Stimulated activated CD4-positive, alpha-beta T cell treated with anti-CD3 and anti-CD28 coated beads, Interleukin-1b, Interleukin-23, amount 100 ng/mL, for 1 hour (primary cell): ENCODE measurements at places on chromosomes 4 and X.

DNA sequence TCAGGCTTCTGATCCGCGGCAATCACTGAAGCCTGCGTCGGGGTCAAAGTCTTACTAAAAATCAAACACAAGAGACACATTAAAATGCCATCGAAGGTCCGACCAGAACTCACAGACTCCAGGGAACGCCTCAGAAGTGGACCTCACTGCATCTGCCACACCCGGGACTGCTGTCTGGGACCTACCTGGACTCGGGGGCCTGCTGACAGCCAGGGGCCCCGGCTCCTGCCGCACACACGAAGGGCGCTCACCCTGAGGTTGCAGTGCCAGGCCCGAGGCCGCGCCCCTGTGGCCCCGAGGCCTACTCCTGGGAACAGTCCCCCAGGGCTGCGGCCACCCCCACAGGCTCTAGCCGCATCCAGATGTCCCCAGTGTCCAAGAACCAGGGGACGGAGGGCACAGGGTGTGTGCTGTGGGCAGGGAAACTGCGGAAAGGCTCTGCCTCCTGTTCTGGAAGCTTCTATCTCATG is 7.4 kb downstream of the CTBP1 start:
- no peak for DNase-seq

DNA sequence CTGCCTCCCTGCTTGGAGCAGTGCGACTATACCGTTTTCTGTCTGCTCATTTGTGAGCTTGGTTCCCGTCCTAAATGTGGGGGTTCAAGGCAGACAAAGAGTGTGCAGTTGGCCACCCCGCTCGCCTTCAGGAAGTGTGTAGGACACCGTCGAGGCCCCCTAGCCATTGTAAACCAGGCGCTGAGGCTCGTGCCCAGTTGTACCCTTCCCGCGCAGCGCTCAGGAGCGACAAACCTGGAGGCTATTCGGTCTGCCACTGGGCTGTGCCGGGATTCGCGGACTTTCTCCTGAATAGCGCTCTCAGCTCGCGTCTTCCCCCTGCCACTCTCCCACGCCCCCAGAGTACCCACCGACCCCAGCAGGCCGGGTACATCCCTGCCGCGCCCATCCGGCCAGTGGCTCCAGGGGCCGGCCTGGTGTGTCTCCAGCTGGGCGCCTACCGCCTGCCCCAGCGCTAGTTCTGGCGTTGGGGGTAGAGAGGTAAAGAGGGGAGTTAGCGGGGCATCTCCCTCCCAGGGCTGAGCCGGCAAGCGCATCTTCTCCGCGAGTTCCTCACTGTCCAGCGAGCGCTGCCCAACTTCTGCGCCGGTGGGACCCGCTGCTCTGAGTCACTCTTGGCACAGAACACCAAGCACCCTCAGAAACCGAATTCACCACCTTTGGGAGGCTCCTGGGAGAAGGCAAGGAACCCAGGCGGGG is 880 bp upstream of the LONRF3 start:
- DNase-seq = no peak

GRCh38 chr4:52833941-52834525 is 28.1 kb upstream of the RASL11B start:
- no peak for DNase-seq

DNA sequence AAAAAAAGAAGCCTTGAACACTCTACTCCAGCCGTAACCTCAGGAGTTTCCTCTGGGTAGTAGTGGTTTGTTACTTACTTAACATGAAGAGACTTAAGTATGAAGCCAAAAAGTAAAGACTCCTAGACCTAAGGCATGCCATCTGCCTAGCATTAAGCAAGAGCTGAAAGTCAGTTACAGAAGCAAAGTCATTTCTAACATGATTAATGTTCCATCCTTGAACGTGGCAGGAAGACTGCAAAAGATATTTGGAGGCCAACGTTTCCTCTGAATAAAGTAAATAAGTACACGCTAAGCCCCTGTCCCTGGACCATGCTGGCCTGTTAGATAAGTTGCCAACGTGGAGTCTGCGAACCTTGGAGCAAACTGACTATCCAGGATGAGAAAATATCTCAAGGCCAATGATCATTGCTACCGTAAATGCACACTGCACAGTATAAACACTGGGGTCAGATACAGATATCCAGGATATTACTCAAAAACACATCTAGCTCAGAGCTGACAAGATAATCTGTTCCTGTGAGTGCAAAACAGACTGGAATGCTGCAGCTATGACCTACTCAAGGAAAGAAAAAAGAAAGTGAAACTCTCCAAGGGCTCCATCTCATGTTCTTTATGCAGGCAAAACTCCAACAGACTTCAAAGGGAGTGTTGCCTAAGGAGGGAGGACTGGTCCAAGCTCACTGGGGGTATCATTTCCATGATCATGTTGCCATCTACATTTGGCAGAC is 255.8 kb downstream of the COL25A1 start:
- no peak for DNase-seq

- DNase-seq = no peak
Observed at GRCh38 chr4:62285026-62285425, 1084.9 kb downstream of the ADGRL3 start.

GRCh38 chr4:5019274-5019673 is at the start of gene CYTL1:
TSS of gene CYTL1 (minus strand) at chr4:5019458. CDS start at chr4:5019445, 13 bp downstream.
- no peak for DNase-seq

GRCh38 chrX:97482666-97483300 is 599.1 kb downstream of the RPA4 start:
- no peak for DNase-seq

DNA sequence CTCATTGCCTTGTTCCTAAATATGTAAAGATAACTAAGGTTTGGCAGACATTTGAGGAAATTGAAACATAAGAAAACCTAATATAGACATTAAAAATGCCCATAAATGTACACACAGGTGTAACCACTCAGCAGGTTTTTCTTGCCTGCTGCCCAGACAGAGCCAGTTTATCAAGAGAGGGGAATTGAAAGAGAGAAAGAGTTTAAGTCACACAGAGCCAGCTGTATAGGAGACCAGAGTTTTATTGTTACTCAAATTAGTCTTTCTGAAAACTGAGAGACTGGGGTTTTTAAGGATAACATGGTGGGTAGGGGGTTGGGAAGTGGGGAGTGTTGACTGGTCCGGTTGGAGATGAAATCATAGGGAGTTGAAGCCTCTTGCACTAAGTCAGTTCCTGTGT is 119.0 kb downstream of the CFAP299 start:
- no peak for DNase-seq

DNA sequence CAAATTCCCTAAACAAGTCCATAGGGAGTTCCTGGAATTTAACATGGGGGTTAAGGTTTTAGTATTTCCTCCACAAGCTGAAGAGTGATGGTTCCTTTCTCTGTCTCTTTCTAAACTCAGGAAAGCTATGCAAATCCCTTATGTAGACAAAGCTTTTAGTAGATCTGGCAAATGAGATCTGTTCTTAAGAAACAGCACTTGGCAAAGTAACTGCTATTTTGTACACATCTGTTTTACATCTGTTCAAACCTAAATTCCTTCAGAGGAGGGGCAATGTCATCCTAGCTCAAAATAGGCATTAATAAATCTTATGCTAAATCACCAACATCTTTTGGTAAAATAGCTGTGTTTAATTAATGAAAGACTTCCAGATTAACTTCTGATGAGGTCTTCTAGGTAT is 137.8 kb upstream of the TBC1D9 start:
- no peak for DNase-seq

DNA sequence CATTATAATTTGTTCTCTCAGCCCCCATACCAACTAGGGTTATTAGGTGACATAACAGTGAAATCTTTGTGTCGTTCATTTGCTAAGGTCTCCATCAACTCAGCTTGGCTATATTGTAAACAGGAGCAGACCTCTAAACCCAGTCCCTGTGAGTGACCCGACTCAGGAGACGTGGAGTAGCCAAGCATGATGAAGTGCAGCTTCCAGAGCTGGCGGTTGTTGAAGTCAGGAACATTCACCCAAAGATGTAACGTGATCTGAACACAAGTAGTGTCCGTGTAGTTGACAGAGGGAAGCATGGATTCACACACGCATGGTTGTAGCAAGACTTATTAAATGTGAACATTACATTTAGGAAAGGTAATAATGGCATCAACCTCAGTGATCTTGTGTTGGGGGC is 102.3 kb downstream of the FAM193A start:
- no peak for DNase-seq

DNA sequence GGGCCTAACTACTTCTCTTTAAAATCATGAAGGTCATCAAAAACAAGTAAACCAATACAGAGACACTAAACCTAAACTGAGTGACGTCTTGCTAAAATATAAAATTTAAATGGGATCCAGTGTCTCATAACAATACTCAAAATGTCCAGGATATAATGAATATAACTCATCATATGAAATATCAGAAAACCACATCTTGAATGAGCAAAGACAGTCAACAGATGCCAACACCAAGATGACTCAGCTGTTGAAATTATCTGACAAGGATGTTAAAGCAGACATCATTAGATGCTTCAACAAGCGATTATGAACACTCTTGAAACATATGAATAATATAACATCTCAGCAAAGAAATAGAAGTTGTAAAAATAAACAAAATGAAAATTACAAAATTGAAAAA is 8.3 kb downstream of the NAP1L2 start:
- DNase-seq = no peak

DNA sequence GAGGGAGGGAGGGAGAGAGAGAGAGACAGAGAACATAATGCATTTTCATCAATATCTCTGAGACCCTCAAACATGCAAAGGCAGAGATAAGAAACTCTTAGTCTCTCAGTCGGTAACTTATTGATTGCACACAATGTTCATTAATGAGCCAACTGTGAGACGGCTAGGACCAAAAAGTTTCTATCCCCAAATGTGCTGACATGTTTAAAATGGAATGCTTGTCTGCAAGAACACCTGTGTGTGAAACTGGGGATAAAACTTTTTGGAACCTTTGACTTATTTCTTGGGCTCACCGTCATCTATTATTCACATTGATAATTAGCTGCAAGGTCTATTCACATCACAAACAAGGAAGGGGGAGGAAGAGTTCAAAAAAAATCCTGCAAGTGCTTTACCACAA is 477.9 kb downstream of the STIM2 start:
- no peak for DNase-seq

GRCh38 chrX:107707866-107708265 is 67.7 kb downstream of the TSC22D3 start:
- DNase-seq = no peak

- DNase-seq = no peak
Observed at GRCh38 chr4:183074288-183074990, 24.6 kb upstream of the WWC2 start.

GRCh38 chr4:103754844-103755243 is 35.1 kb upstream of the TACR3 start:
- DNase-seq = no peak

- DNase-seq = no peak
Observed at GRCh38 chrX:141396536-141396935, 154.2 kb upstream of the SPANXC start.

GRCh38 chr4:69026974-69027373 is 69.3 kb upstream of the UGT2B7 start:
- no peak for DNase-seq

DNA sequence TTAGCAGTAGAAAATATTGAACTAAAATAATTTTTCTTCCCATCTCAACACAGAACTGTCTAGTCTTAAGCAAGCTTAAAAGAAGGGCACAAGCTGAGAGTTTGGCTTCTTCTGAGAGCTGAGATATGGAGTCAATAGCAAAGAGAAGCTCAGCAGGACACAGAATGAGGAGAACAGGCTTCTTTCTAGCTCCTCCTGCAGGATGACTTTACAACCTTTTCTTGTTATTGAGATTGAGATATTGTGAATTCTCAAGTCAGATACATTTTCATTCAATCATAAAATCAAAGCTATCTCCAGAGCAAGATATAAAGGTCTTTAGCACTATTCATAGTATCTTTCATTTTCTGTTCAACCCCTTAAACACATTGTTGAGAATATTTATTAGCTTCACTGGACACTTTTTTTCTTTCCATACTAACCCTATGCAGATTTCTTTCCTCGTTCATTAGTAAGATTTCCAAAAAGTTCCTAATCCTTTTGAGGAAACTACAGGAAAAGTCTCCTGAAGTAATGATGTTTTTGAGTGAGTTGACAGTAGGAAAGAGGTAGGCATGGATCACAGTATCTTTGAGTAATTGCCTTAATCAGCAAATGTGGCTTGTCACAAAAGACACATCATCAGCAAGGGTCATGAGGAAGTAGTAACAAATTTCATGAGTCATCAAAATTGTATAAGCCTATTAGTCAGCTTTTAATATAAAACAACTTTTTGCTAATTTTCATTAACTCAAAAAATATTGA is 17.8 kb upstream of the CXCL3 start:
- no peak for DNase-seq

DNA sequence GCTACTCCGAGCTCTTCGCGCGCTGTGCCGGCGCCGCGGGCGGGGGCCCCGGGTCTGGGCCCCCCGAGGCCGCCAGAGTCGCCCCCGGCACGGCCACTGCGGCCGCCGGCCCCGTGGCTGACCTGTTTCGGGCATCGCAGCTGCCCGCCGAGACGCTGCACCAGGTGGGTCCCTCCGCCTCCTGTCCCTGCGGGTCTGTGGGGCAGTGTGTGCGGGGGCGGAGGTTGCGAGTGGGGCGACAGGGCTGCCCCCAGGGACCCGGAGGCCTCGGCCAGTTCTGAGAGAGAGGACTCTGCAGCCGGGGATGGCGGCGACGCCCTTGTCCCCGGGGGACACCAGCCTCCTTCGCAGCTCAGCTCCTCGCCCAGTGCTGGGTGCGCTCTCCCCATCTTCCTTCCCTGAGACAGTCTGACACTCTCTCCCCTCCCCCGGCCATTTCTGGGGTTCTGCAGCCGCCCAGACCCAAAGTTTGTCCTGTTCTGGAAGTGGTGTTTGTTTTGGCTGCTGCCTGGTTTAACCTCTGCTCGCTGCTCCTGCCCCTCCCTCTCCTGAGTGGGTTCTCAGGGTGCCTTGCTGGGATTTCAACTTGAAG is 609 bp downstream of the REPS2 start:
- no peak for DNase-seq

DNA sequence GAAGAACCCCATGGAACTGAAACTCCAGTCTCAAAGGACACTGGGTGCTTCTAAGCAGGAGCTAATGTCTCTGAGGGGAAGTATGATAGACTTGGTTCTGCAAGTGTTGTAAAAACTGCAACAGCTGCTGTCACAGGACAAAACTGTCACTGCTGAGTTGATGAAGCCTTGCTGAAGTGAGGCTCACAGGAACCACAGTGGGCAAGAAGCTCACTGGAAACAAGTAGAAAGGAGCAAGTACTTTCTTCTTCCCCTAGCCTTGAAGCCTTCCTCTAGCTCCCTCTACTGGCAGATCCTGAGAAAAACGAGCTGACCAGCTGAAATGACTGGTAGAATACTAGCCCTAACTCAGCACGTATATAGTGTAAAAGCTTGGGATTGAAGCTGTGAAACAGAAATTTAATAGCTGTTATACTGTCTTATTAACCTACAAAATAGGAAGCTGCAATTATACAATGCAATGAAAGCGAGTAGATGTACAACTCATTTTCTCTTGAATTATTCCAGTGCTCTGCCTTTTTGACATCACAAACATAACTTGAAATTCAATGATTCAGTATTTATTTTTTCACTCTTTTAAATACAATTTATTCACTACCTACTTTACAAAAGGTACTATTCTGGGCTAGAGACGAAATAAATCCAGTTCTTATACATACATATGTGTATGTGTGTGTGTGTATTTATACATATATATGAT is 91.4 kb downstream of the GABRB1 start:
- peak; percentile 2 for DNase-seq
